Right ventricle myocardium inferior (tissue), 1 donor: ENCODE measurements at places on chromosomes 11 and 22.

DNA sequence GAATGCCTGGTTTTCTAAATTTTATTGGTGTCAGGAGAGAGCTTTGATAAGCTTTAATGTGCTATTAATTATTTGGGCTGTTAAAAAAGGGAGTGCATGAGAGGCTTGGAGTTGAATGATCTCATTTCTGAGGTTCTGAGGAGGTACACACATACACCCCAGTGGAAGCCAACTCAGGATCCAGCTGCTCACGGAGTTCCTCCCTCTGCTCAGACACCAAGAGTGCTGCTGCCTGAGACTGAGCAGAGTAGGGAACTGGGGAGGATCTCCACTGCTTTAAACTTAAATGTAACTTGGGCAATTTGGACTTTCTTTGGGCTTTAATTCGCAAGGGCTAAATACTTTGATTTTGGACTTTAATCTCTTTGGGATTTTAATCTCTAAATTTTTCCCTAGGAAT lies 414.4 kb upstream of the CADM1 start:
- no peak for DNase-seq

GRCh38 chr11:129544691-129545090 lies 169.0 kb downstream of the BARX2 start:
- no peak for DNase-seq

GRCh38 chr11:74141241-74141695 lies 29.5 kb downstream of the C2CD3 start:
- no peak for DNase-seq

DNA sequence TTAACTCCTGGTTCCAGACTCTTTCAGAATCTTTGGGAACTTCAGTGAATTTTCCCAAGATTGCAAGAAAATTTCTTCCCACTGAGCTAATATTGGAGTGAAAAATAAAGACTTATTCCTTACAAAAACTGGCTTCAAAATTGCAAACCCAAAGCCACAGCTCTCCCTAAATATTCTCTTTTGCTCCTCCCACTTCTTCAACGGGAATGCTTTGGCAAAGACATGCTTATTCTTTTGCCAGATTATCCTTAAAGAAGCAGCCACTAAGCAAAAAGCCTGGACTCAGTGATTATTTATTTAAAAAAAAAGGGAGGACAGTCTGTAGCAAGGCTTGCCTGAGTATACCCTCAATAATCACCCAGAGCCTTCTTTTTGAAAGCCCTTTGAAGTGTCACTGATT lies 902.4 kb upstream of the CCDC90B start:
- DNase-seq = no peak

DNA sequence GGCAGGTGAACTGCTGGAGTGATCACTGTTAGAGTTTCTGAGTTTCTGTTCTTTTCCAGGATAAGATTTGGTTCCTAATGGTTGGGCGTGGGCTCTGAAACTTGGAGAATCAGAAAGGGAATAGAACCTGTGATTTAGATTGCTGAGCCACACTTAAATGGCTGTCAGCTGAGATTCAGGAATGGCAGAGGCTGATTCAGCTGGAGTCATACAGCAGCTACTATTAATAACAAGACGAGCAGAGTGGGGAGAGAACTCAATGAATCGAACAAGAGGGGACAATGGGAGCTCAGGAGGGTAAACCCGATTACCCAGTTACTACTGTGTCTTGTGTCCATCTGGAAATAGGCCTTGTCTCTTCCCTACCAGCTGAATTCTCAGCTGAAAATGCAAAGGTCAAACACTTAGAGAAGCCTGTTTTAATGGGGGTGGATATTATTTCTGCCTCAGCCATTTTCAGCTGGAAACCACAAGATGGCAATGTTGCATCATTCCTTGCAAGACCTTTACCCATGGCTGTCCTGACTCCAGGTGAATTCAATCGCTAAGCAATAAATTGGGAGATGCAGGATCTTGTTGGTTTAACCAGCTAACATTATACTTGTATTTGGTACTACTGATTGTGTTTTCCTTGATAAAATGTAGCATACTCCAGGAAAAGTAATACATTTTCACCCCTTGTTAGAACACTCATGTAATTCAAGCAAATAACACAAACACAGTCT lies 104.5 kb upstream of the RAG2 start:
- no peak for DNase-seq
